B cell (primary cell): ENCODE measurements at places on chromosomes 4 and X.

- DNase-seq, result no peak
These were observed 54.3 kb upstream of the MAGEB2 start for GRCh38 chrX:30161043-30161442.

DNA sequence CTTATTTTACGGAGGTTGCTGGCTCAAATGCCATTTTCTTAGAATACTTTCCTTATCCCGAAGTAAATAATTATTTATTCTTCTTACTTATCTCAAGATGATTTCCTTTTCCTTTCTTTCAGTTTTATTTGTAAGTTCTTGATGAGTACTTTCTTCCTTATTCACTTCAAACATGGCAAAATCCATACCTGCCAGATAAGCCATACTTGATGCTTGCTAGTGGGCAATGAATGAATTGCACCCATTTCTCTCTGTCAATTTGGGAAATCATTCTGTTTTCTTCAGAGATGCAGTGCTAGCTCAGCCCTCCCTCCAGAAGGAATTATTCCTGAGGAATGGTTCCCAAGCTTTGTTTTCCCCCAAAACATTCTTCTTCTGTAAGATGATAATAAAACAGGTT lies 598.3 kb downstream of the SPRY1 start:
- DNase-seq, result no peak

- no peak for DNase-seq
These were observed 52.3 kb upstream of the CLNK start for GRCh38 chr4:10736895-10737294.

DNA sequence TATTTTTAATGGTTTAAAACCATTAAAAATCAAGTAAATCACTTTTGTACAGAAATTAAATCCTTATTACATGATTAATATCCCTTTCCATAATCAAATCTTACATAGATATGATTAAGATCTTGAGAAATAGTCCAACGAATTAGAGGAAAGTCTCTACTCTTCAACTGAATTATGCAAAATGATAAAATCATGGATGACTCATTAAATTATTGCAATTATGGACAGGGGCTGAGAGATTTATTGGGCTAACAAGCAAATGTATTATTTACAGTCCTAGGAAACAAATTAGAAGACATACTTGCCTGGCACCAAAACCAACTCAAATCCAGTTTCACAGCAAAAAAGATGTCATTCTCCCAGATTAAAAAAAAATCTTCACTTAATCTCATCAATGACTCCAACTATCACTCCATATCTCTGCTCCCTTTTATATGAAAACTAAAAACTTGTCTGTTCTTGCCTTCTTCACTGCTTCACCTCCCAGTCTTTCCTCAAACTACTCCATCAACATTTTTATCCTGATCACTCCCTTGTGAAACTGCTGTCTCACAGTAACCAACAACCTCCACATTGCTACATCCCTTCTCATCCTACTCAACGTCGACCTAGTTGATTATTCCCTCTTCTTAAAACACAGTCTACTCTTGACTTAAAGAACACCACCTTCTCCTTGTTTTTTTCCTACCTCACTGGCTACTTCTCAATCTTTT lies 18.4 kb upstream of the DDX60 start:
- DNase-seq, result no peak

GRCh38 chr4:87555773-87556619 lies 26.8 kb upstream of the SPARCL1 start:
- DNase-seq, result no peak

- DNase-seq, result no peak
These were observed 12.8 kb upstream of the BOD1L1 start for GRCh38 chr4:13640149-13640940.

- no peak for DNase-seq
These were observed 7.9 kb downstream of the SMAD1 start for GRCh38 chr4:145489556-145489955.

DNA sequence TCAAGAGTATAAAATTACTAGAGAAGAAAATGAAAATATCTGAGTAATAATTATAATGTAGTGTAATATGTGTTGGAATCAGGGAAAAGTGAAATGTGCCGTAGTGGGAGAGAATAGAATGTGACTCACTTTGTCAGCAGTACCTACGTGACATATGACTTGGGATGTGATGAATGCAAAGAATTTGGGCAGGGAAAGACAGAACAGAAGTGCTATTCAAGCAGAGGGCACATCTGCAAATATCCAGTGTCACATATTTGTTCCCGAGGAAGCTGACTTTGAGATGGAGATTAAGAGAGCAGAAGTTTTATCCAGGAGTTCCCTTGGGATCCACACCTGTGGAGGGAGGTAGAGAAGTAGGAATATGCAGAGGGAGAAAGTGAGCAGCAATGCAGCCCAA lies 69.3 kb upstream of the HS3ST1 start:
- no peak for DNase-seq

DNA sequence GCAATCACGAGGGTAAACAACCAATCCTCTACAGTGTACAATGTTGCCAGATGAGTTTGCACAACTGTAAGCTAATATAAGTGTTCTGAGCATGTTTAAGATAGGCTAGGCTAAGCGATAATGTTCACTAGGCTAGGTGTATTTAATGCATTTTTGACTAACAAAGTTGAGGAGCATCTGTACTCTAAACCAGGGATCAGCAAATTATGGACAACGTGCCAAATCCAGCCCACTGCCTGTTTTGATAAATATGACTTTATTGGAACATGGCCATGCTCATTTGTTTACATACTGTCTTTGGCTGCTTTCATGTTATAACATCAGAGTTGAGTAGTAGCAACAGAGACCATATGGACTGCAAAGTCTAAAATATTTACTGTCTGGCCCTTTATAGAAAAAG lies 46.3 kb upstream of the ARHGEF6 start:
- no peak for DNase-seq

GRCh38 chr4:158236304-158237030 lies 26.2 kb downstream of the TMEM144 start:
- DNase-seq, result no peak

DNA sequence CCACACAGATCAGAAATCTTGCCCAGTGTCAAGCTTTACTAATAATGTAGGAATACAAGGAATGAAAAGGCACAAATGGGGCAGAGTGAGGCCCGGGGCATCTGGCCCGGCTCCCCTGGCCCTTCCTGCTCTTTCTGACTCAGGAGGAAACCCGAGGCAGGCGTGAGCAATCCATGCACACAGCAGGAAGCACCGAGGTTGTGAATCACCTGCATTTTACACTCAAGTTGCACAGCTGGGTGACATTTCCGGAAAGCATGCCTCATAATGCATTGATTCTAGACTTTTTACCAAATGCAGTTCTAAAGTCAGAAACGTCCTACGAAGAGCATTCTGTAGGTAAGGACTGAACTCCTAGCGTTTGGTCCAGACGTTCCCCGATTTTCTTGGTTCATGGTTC lies 38.9 kb downstream of the PRIMPOL start:
- no peak for DNase-seq

DNA sequence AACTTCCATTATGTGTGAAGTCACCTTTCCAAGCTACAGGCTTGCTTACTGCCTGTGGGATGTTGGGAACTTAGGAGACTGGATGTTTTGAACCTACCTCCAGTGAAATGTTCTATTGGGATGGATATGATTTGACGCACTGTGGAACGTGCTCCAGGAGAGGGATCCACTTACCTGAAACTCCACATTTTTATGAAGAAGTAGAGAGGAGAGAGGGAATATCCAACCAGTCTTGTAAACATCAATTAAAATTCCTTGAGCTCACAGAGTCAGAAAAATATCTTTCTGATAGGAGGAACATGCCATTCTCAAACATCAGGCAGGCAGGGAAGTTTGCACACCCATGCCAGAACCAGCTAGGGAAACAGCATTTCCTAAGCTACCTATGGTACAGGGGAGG lies 91.1 kb upstream of the MAOA start:
- no peak for DNase-seq

- no peak for DNase-seq
These were observed 52.5 kb downstream of the CASP3 start for GRCh38 chr4:184596617-184597185.

DNA sequence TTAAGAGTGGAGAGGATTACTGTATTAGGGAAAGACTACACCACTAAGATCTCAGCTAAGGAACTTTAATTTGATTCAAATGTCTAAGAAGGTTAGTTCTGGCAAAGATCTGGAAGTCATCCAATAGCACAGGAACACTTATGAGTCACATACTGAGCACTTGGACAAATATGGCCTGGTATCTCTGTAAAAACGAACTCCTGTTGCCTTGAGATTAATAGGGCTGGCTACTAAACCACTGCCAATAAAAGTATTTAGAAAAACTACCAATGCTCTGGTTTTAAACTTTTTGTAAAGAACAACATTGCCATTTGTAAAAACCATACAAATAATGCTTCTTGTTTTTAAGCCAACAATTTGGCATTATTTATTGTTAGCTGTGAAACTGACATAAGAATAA lies 70.5 kb downstream of the SEC24D start:
- DNase-seq, result no peak

DNA sequence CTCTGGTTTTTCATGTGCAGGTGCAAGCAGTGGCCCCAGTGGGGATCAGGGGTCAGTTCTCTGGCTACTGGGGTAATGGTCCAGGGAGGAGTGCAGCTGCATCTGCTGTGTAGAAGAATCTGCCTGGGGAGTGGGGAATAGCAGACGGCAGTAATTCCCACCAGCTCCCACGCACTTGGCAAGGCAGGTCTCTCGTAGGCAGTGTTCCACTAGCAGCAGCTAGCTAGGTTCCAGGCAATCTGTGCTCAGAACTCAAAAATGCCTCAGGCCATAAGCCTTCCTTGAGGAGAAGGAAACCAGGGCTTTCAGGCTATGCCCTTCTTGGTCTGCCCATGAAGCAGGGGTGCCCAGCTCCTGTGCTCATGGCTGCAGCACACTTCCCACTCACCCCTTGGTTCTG lies 38.8 kb downstream of the DCLK2 start:
- no peak for DNase-seq

- no peak for DNase-seq
These were observed 30.0 kb downstream of the WDR1 start for GRCh38 chr4:10086506-10087120.

GRCh38 chrX:112341598-112341997 lies 259.0 kb upstream of the TRPC5 start:
- DNase-seq, result no peak

- DNase-seq, result no peak
These were observed 1.5 kb upstream of the DDX3X start for GRCh38 chrX:41332408-41333002.

- no peak for DNase-seq
These were observed 60.2 kb upstream of the MAOA start for GRCh38 chrX:43595931-43596330.

GRCh38 chr4:124157396-124158083 lies 555.0 kb downstream of the ANKRD50 start:
- DNase-seq, result no peak

- DNase-seq, result no peak
These were observed 1.6 kb upstream of the NKX1-1 start for GRCh38 chr4:1407657-1408333.
